GM12892 (cell line): ENCODE measurements at places on chromosomes 7 and 10.

DNA sequence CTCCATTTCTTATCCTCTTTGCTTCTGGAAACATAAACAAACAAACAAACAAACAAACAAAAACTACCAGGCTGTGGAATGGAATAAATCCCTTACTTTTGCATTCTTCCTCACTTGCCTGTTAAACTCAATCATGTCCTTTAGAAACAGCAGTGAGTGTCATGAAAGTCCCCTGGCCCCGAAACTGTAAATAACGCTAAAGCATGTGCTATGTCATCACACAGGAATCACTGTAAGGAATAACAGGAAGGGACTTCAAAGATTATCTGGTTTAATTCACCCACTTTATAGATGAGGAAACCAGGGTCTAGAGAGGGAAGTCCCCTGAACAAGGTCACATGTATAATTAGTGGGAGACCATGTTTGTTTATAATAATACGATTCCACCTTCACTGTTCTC is 159.4 kb upstream of the MEOX2 start:
- DNase-seq: no peak

- no peak for DNase-seq
Measured at GRCh38 chr10:36195364-36195763, 553.3 kb upstream of the FZD8 start.

GRCh38 chr7:146826329-146826728 is 709.7 kb downstream of the CNTNAP2 start:
- no peak for DNase-seq

- DNase-seq: no peak
Measured at GRCh38 chr7:116483271-116483942, 16.1 kb upstream of the CAV2 start.

DNA sequence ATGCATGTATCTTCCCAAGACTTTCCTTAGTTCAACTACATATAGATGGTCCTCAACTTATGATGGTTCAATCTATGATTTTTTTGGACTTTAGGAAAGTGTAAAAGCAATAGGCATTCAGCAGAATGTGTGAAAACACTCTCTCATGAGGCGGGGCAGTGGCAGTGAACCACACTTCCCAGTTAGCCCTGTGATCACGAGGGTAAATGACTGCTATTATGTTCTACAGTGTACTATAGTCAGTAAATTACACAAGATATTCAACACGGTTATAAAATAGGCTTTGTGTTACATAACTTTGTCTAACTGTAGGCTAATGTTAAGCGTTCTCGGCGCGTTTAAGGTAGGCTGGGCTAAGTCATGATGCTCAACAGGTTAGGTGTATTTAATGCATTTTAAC is 169.3 kb downstream of the AMPH start:
- no peak for DNase-seq

GRCh38 chr7:18693406-18693805 is 197.9 kb downstream of the HDAC9 start:
- DNase-seq: no peak

- no peak for DNase-seq
Measured at GRCh38 chr7:95479992-95480624, 5.6 kb upstream of the ASB4 start.

- no peak for DNase-seq
Measured at GRCh38 chr10:94069884-94070283, 76.2 kb downstream of the PLCE1 start.

DNA sequence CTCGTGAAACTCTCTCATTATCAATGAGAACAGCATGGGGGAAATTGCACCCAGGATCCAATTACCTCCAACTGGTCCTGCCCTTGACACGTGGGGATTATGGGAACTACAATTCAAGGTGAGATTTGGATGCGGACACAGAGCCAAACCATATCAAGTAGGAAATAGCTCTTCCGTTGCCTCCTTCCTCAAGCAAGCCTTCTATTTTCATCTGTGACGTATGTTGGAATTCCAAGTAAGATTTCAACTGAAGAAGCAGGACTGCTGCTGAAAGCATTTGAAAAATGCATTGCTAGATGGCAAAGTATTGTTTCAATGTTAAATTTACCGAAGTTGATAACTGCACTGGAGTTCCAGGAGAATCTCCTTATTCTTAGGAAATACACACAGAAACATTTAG is 178.1 kb upstream of the GALNT17 start:
- DNase-seq: no peak

DNA sequence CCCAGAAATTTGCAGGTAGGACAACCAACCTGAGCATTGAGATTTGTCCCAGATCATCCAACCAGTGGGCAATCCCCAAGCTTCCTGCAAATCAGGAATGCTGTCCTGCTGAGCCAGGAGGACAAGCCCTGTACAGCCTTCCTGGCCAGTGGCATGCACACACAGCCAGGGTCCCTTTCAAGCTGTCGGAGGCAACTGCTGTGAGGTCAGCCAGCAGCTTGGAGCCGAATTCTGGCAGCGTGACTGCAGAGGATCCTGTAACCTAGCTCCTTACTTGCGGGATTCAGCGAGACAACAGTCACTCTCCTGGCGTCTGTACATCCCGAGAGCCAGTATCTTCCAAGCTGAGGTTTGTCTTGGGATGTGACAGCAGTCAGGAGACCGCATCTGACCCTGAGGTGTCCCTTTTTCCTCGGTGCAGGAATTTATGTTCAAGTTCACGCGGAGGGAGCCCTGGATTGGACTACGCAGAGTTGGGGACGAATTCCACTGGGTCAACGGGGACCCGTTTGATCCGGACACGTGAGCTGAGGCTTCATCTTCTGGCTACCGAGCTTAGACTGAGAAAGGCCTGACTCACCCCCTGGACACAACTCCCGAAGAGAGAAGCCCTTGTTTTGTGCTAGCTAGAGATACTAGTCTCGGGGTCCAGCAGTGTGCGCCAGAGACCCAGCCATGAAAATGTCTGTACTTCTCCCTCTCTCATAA is 18.3 kb downstream of the CLEC2L start:
- no peak for DNase-seq

DNA sequence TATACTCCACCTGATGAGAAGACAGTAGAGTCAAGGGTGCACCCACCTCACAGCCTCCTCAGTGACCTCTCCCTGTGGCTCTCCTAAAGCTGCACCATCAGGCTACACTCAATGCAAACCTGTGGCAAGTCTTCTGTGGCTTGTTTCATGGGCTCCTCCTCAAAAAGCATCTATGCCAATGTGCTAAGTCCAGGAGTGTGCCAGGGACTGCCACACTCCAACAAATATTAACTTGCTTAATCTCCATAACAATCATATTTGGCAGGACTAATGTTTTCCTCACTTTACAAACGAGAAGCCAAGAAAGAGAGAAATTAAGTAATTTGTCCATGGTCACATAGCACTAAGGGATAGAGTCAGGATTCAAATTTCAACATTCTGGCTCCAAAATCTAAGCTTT is 11.9 kb downstream of the NRAP start:
- no peak for DNase-seq

GRCh38 chr10:101032637-101033224 is 1.7 kb downstream of the SFXN3 start:
- no peak for DNase-seq

GRCh38 chr10:32349968-32350738 is 3.2 kb upstream of the EPC1 start:
- DNase-seq: no peak

- DNase-seq: no peak
Measured at GRCh38 chr7:155316427-155317113, 18.9 kb downstream of the INSIG1 start.

DNA sequence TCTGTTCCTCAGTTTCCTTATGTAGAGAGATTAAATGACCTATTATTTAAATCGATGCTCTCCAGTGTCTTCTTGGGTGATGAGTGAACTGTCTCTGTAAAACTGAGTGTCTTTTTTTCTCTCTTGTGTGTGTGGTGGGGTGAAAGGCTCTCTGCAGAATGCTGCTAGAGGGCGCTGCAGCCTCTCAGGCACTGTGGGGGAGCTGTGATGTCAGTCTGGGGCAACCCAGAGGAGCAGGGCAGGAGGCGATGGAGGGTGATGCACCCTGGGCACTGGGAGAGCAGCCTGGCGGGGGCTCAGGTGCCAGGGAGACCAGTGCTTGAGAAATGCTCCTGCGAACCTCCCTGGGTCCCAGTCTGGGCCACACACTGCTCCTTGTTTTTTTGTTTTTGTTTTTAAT is 110.1 kb upstream of the POM121L12 start:
- DNase-seq: no peak

DNA sequence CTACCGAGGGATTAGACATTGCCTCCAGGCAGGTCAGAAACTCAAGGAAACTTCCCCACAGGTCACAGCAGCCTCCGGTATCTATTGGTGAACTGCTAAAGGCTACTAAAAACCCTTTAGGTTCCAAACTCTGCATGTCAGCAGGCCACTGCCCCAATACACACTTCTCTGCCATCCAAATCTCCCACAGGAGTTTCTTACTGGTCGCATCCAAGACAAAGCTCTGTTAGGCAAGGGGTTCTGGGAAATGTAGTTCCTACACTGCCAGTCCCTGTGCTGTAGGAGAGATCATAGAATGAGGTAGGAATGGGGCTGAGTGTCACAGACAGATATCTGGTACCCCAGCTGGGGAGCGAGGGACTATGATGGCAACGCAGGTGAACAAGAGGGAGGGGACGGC is 757.0 kb upstream of the C7orf33 start:
- DNase-seq: no peak

GRCh38 chr10:28685717-28686116 is 8.4 kb downstream of the BAMBI start:
- no peak for DNase-seq

DNA sequence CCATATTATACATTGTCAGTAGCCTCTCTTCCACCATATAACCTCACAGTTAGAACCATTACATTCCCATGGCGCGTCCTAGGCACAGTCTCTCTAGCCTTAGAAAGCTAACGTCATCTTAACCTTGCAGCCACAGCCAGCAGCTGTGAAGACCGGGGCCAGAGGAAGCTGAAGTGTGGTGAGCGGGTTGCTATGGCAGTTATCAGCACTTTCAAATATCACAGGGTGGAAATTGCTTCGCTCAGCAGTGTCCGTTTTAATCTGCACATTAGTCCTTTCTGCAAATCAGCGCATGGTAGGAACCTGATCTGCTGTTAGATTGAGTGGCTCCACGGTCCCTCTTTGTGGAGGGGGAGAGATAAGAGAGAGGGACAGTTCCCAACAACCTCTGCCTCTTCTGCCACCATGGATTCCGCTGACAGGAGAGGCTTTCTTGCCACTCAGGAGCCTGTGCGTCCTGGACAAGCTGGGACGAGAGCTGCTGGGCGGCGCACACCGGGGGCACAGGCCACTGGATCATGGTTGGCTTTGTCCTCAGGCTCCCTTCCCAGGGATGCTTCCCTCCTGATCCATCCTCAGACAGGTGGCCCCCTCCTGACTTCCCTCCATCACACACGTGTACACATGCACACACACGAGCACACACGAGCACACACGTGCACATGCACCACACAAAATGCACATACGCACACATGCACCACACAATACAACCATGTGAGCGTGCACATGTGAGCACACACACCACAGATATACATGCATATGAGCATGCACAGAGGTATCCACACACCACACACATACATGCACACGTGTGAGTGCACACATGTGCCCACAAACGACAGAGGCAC is 93.8 kb downstream of the WDR37 start:
- no peak for DNase-seq

DNA sequence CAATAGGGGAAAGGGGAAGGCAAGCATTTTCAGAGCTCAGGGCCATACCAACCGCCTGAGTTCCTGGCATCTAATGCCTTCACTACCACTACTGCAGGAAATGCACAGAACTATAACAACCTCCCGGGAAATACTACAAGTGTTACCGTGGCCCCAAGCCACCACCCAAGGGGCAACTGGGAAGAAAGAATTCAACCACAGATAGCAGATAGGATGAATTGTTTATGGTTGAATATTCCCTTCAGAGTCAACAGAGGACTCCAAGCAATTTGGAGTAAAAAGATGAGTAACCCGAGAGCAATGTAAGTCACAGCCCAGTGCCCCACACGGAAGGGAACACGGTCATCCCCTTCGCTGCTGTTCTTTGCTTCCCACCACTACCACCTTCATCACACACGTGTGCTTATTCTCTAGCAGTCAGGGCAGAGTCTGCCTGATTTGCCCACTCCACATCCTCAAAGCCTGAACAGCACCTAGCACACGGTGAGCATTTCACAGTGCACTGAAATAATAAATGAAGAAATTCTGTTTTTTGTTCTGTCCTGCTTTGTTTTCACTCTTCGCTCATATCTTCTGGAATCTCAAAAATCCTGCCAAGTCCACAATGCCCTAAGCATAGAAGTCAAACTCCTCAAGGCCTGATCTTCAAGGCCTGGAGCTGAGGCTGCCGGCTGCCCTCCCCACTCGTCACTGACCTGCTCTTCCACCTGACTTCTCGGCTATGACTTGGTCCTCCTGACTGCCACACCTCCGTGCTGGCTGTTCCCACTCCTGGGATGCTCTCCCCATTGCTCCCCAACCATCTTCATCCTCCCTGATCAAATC is 221.1 kb downstream of the KCNMA1 start:
- DNase-seq: no peak

DNA sequence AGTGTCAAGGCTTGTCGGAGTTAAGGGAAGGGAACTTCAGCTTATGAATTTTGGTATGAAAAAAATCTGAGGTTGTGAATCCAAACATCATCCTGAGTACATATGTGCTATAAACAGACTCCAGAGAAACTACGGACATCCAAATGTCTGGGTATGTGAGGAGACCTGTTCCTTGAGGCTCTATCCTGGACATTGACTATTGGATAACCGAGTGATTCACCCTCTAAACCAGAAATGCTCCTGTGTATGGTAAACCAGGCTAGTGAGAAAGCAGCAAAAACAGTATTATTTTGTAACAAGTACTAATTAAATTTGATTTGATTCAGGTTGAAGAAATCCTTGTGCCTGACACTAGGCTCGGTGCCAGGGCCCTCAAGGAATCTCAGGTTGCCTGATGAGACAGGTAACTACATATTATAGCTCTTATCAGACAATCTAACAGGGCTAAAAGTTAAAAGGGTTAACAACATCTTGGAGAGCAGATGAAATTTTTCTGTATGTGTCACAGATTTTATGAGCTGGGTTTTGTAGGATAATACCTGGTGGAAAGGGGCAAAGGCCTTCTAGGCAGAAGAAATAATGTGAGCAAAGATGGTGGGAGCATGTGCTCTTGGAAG is 10.4 kb upstream of the STOX1 start:
- DNase-seq: no peak

GRCh38 chr7:50436133-50436806 is 13.9 kb downstream of the FIGNL1 start:
- DNase-seq: no peak

- DNase-seq: no peak
Measured at GRCh38 chr7:117870448-117871130, 2.7 kb downstream of the CTTNBP2 start.

DNA sequence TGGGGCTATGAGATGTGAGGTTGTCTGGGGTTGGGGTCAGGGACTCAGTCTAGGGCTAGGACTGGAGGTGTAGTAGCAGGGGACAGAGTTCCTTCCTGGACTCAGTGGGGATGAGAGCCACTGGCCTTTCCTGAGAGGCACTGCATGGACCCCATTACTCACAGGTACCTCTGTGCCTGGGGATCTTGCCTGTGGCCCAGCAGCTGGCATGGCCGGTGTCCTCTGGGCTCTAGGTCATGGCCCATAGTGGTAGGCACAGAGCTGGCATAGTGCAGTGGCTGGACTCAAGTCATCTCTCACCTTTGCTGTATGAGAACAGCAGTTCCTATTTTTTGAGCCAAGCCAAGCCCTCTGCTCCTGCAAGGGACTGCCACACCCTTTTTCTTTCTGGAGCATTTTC is 51.9 kb downstream of the NEURL1 start:
- no peak for DNase-seq
